ENCODE measurements at places on chromosomes 4 and X.
A peak's percentile ranks its signal among the peaks of the same experiment; 100 is the strongest.

DNA sequence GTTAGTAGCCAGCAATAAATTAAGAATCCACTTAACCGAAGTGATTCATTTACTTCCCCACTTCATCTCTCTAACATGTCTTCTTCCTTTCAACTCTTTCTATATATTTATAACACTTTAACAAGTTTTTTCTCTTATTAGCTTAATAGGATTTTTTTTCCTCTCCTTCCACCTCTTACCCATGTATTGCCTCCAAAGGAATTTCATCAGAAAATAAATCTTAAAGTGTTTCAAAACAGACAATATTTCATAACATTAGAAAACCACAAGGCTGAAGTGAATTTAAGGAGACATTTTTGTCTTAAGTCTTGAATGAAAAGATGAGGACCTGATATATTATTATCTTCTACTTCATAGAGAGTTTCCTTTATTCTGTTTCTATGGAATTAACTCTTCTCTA lies 101.5 kb downstream of the PDGFC start:
- no peak for DNase-seq

DNA sequence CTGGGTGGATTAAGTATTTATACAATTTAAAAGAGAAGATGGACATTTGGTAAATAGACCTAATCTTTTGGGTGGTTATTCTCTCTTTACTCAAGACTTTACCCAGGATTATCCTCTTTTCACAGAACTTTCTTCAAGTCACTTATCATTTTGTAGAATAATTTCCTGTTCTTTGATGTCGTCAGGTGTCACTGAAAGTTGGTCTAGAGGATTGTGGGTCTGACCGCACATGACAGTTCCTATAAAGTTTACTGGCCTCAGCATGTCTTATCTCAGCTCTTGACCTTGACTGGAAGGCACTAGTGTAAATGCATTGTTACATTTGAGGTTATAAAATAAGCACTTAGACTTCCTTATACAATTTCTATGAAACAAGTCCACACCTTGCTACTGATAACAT lies 139.9 kb upstream of the SLC4A4 start:
- DNase-seq: peak; percentile 30

DNA sequence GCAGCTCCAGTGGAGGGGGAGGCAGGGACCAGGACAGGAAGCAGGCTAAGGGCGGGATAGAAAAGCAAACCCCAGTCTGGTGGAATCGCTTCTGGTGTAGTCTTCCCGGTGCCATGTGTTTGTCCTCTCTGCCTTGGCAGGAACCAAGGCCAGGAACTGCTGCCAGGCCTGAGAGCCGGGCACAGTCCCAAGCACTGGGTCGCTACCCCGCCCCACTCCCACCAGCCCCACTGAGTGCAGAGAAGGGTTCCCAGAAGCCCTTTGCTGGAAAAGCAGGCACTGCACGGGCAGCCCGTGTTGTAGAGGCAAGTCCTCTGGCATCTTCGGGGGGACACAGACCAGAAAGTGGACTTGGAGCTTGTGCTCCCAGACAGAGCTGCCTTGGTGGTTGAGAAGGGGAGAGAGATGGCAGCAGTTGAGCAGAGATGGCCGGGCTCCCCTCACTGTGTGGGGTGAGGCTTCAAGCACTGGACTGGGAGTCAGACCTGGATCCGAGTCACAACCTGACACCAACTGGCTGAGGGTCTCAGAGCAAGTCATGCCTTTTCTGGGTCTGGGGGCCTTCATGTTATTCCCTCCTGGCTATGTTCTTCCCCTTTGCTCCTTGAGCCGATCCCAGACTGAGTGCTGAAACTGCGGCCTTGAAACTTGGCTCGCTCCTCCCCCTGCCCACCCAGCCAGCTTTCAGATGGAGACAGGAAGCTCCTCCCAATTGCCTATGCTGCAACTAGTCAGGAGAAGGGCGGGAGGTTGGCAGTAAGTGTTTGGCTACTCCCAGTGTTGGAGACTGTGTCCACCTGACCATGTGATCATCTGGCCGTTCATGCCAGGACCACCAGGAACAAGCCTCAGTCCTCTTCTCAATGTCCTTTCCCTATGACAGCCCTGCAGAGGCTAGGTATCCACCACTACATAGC lies 59.7 kb upstream of the MTM1 start:
- DNase-seq: no peak

DNA sequence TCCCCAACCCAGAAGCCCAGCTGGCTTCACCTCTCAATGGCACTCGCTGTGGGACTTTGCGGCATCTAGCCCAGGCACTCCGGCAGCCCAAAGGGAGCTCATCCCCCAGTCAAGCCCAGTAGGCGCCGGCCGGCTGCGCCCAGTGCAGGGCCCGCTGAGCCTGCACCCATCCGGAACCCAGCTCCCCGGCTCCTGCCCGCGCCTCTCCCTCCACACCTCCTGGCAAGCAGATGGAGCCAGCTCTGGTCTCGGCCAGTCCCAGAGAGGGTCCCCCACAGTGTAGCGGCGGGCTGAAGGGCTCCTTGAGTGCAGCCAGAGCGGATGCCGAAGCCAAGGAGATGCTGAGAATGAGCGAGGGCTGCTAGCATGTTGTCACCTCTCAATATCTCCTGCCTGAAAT lies 116.8 kb upstream of the UGT8 start:
- no peak for DNase-seq

GRCh38 chrX:99192421-99192820 lies 1217.7 kb downstream of the PCDH19 start:
- DNase-seq: no peak

DNA sequence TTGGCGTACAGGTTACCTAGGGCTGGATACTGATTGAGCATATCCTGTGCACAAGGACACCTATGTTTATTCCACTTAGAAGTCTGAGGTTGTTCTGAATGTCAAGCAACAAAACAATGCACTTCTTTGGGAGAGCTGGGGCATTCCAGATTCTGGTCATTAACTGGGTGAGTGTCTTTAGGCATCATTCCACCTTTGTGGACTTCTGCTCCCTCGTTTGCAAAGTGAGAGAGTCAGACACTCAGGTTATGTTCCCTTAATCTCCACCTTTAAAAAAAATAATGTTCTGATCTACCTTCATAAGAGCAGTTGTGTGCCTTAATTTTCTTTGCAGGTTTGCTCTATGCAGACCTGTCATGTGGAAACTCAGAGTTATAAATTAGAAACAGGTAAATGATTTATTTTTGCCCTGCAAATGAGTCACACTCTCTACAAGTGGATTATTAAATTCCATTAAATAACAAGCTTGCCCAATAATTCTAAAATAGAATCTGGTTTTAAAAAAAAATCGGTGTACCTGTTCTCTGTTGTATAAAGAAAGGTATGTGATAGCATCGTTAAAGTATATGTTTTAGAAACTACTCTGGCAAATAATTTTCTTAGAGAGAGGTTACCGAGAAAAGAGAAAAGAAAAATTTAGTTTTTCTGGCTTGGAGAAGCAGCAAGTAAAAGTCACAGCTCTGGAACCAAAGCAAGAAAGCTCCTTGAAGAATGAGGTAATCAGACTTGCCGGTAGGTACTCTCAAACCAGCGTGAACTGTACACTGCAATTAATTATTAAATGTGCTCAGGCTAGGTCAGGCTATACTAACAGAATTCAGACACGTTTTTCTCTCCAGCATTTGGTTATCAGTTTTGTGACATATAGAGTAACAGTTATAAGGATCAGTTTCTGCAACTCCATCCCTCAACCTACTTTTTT lies 93.2 kb downstream of the SORBS2 start:
- DNase-seq: no peak
